ENCODE measurements at places on chromosomes 1 and 21.

GRCh38 chr1:54996869-54997710, 1.6 kb upstream of the BSND start:
- no peak for DNase-seq

- no peak for DNase-seq
Observed at GRCh38 chr1:38505944-38506343, 353.6 kb downstream of the RRAGC start.

GRCh38 chr1:235339746-235340145, 11.4 kb downstream of the GGPS1 start:
- no peak for DNase-seq

DNA sequence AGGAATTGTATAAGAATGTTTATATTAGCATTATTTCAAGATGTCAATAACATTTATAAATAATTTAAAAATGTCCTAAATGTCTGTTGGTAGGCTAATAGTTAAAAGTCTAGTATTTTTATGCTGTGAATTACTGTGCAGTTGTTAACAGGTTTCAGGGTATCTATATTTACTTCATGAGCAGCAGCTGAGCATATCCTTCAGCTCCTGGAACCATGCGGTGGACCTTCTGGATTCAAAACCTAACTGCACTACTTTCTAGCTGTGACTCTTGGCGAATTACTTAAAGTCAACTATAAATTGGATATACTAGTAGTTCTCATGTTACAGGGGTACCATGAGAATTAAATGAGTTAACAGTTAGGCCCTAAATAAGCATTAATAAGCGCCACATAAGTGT, 3.7 kb downstream of the CEP350 start:
- no peak for DNase-seq

DNA sequence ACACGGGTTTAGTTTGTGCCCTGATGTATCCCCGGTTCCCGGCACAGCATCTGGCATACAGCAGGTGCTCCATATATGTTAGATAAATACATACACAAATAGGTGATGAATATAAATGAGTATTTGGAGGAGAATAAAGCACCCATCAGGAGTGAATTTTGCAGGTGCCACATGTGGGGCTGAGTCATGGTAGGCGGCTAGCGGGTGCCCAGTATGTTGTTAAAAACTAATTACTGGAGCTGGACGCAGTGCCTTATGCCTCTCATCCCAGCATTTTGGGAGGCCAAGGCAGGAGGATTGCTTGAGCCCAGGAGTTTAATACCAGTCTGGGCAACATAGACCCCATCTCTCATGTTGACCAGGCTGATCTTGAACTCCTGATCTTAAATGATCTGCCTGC, 16.7 kb upstream of the WASF2 start:
- DNase-seq, result no peak

DNA sequence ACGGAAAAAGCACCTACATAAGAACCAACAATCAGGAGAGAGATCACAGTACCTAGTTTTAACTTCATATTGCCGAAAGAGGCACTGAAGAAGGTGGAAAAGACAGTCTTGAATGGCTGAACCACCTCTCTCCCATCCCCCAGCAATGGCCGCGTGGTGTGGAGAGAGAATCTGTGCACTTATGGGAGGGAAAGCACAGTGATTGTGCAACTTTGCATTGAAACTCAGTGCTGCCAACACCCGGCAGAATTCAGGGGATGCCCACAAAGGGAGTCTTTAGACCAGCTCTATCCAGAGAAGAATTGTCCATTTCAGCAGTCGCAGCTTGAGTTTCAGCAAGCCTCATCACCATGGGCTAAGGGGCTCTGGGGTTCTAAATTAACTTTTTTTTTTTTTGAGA, 186.3 kb upstream of the USP25 start:
- no peak for DNase-seq

DNA sequence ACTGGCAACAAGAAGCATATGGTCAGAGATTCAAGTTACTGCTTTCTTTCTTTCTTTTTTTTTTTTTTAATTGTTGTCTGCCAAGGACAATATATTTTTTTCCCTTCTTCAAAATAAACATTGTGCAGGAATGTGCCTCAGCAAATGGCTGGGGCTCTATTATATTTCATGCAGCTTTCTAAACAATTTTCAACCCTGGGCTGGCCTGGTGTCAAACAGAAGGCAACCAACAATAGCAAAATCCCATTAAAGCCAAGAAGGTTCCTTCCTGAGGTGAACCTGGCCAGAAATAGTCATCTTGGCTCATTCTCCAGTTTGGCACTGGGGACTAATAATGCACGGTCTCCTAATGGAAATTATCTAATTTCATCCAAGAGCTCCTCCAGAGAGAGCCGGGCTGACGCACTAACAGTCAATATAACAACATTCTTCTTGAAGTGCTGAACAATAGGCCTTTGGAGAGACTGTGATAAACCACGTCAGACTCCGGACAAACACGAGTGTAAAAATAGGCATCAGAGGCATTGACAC, 35.7 kb upstream of the HLX start:
- DNase-seq, result no peak

GRCh38 chr1:41420860-41421259, 59.6 kb downstream of the FOXO6 start:
- no peak for DNase-seq

- no peak for DNase-seq
Observed at GRCh38 chr1:3038571-3039181, 17.4 kb downstream of the ACTRT2 start.

- no peak for DNase-seq
Observed at GRCh38 chr1:107000902-107001301, 55.6 kb upstream of the PRMT6 start.

GRCh38 chr1:27872059-27872801, at the start of gene THEMIS2:
THEMIS2 (plus strand) TSS chr1:27872544; CDS start chr1:27872572, 28 bp downstream.
- peak; percentile 57 for DNase-seq

DNA sequence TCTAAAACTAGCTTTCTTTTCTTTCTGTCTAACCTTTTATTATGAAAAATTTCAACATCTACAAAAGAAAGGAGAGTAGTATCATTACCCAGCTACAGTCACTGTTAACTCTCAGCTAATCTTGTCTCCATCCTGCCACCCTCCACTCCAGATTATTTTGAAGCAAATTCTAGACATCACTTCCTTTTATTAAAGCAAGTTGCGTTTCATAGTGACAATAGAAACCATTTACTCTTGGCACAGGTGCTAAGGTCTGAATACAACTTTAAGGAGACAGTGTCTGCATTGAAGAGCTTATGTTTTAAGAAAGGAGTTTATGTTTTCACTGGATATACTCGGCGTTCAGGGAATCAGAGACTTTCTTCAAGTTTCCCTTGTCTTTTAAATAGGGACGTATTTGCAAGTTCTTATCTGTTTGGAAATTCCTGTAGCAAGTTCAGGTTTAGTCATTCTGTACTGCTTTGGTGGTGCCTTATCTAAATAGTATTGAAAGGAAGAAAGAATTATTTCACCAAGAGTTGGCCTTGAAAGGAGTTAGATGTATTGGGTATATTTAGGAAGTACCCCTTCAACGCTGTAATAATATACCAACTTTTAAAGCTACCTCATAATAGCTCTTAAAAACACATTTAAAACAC, 42.7 kb downstream of the ITSN1 start:
- DNase-seq, result no peak

GRCh38 chr1:212587016-212587887, 21.3 kb upstream of the ATF3 start:
- DNase-seq, result no peak

DNA sequence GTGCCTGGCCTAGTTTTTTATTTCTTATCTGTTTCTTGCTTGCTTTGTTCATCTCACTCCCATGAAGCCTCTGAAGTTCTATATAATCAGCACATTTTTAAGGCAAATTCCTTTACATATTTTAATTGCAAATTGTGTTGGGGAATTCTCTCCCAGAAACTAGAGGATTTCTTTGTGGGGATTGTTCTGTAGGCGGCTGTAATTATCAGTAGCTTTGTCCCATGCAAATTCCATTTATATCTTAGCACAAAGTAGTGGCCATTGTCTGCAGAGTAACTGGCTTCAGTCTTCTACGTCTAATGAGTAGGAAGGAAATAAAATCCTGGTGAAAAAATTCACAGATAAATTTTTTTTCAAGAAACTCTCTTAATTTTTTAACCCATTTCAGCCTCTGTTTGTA, 35.7 kb downstream of the CLEC20A start:
- no peak for DNase-seq

DNA sequence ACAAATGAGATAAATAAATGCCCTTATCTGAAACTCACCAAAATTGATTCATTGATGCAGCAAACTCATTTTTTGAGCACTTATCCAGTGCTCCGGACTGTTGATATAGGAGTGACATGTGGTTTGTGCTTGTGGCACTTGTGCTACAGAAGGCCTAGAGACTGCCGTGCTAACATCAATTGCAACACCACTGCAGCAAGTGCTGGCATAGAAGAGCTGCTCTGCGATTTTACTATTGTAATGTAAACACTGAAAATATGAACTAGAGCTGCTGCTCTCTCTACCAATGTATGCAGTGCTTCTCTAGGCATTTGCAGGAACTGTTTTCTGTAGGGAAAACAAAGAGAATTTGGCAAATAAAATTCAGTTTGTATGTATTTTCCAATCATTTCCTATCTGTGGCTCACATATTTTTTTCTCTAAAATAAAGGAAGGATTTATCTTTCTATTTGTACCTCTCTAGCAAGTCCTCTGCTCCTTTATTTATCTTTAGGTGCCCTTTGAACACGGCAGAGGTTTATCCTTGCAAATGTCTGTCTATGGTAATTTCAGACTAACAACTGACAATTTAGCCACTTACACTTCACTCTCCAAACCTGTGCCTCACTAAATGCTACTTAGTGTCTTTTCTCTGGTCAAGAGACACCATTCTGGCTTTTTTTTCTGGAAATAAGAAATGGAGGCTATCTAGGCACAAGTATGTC, 409.5 kb upstream of the ADGRL2 start:
- DNase-seq, result no peak

DNA sequence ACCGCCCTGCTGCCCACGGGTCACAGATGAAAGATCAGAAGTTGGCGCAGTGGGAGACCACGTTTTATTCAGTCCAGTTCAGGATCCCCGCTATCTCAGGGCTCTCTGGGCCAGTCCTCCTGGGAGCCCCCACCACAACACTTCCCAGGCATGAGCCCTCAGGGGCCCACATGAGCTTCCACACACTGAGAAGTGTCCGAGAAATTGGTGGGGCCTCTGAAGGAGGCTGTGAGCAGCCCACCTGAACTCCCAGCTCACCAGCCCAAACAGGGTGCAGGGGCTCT, 12.1 kb downstream of the TRIM46 start:
- DNase-seq, result no peak

DNA sequence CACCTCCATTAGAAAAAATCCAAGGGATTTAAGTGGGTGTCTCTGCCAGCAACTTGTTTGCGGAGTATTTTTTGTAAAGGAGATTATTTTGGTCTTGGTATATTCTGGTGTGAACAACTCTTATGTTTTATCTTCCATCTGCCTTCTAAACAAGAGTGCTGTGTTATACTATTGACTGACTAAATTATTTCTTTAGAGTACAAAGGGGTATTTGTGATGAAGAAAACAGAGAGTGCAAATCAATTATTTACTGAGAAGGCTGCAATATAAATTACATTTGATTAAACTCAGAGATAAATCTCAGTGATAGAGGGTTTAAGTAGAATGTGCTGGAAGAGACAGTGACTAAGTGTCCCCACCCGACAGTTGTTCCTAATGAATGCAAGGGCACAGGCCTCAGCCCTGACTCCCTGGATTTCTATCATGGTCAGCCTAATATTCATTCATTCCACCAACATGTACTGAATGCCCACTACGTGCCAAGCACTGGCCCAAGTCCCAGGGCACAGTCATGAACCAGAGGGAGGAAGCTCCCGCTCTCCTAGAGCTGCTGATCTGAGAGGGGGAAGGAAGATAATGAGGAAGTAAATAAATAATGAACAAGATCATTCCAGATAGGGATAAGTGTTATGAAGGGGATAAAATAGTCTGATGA, 196.9 kb upstream of the C8B start:
- no peak for DNase-seq

GRCh38 chr1:89578946-89579684, 53.8 kb upstream of the LRRC8C start:
- DNase-seq, result no peak

DNA sequence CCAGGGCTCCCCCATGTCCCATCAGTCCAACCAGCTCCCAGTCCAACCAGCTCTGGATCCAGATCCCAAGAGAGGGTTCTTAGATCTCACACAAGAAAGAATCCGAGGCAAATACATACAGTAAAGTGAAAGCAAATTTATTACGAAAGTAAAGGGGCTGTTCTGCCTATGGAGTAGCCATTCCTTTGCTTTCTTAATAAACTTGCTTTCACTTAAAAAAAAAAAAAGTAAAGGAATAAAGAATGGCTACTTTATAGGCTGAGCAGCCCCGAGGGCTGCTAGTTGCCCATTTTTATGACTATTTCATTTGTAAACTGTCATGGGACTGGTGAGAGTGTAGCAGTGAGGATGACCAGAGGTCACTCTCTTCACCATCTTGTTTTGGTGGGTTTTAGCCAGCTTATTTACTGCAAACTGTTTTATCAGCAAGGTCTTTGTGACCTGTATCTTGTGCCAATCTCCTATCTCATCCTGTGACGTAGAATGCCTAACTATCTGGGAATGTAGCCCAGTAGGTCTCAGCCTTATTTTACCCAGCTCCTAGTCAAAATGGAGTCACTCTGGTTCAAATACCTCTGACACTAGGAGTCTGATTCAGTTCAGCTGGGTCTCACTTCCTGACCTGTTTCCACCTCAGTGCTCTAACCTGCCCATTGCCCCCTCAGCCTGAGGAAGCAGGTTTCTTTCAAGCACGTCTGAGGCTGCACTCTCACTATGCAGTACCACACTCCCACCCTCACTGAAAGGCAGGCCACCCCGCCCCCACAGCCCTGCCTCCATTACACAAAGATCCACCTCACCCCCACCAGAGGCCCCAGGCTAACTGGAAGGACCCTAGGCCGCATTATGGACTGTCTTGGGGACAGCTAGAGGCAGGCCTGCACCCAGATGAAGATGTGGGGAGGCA, 26.5 kb upstream of the ATP2B4 start:
- DNase-seq, result no peak

GRCh38 chr1:18651713-18652112, 21.1 kb downstream of the PAX7 start:
- DNase-seq, result no peak

DNA sequence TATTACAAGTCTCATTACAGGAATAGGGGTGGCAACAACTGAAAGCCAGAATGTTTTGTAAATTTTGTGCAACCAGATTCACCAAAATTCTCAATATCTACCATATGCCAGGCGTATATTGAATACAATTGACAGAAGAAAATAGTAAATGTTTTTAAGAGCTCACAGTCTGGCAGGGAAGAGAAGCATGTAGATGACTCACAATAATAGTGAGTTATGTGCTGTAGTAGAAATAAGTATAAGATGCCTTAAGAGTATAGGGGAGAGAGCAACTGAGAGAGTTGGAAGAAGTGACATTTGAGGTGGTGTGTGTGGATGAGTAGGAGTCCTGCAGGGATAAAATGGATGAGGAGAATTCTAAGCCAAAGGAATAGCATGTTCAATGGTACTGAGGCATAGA, 170.5 kb upstream of the FGGY start:
- no peak for DNase-seq

Data from stimulated activated CD8-positive, alpha-beta memory T cell treated with anti-CD3 and anti-CD28 coated beads, Interleukin-2, amount 100 ng/mL, for 1 hour (primary cell).